ENCODE measurements at places on chromosomes 1 and 21.

DNA sequence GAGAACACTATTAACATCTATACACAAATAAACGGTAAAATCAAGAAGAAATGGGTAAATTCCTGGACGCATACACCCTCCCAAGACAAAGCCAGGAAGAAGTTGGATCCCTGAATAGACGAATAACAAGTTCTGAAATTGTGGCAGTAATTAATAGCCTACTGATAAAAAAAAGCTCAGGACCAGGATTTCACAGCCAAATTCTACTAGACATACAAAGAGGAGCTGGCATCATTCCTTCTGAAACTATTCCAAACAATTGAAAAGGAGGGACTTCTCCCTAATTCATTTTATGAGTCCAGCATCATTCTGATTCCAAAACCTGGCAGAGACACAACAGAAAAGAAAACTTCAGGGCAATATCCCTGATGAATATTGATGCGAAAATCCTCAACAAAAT, 70.7 kb upstream of the FMO3 start:
- no peak for DNase-seq

DNA sequence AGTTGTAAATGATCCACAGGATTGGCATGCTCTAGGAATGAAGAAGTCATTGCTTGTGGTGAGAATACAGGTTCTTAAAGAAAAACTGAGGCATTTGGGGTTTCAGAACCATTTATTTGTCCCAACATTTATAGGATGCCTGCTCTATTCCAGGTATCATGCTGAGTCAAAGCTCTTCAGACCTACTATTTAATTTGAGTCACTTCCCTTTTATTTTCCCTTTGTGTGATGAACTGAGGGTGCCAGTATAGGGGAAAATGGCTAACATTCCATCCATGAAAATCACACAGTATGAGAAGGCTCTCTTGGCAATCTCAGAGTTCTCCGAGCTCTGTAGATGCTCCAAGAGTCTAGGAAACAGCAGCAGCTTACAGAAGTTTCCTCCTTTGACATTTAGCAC, 110.4 kb downstream of the RNF220 start:
- DNase-seq, result no peak

GRCh38 chr1:58687516-58687915, 12.3 kb downstream of the MYSM1 start:
- no peak for DNase-seq

DNA sequence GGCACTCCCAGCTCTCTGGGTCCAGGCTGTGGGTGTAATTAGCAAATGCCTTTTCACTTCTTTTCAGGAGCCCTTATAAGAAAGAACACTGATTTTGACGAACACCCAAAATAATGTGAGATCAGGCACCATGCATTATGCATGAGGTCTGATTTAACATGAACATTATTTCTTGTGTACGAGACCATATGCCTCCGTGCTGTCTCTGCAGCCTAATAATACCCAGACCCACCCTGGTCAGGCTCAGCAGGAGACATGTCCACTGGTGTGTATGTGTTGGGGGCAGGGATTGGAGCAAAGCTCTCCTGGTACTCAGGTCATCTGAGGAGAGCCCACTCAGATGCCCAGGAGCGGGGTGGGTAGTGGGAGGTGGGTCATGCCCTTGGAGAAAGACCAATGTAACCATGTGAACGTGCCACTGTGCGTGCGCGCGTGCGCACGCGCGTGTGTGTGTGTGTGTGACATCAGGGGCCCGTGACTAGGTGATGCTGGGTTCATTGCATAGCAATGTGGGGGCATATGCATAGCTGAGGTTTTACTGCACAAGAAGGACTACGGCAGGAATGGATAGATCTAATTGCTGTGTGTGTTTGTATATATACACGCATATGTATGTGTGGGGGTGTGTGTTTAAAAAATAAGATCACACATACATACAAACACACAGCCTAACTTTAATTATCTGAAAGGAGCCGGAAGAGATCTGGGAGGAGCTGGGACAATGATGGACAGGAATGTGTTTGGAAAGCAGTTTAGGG, 7.1 kb downstream of the POU3F1 start:
- no peak for DNase-seq

DNA sequence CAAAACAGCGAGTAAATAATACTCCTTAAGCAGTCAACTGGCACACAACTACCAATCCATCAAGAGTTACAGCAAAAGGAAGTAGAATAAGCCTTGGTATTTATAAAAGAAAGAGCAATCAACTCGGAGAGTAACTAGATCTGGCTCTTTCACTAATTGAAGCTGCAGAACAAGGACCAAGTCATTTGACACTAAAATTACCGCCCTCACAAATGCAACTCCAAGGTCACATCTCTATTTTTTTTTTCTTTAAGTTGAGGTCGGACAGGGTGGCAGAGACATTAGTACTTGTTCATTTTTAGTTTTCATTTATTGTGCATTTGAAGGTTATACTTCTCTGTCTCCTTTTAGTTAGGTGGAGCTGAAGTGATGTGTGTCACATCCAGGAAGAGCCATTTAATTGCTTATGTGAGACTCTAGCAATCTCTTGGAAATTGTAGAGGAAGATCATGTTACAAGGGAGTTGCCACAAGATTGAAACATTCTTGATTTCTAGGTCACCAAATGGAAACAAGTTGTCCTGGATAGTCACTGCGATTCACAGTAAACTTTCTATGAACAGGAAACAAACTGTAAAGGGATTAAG, 138.1 kb upstream of the ADAMTS5 start:
- no peak for DNase-seq

GRCh38 chr1:174584071-174584470, 136.3 kb downstream of the GPR52 start:
- DNase-seq, result no peak

DNA sequence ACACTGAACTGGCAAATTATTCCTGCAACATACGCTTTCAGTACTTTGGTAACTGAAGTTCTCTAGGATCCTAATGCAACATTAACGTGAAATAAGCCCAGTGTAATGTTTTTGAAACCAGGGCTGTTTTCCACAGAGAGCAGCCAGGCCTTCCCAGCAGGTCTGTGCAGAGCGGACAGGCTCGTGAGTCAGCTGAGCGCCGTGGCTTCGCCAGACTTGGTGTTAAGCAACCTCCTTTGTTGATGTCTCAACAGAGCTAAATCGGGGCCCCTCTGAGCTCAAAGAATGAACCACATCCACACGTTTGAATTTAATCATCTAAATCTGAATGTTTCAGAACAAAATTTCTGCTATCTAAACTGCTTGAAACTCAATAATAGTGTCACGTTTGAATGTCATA, 181.8 kb upstream of the FMN2 start:
- DNase-seq, result peak; percentile 81

GRCh38 chr1:229726061-229726460, 100.0 kb downstream of the URB2 start:
- DNase-seq, result no peak

DNA sequence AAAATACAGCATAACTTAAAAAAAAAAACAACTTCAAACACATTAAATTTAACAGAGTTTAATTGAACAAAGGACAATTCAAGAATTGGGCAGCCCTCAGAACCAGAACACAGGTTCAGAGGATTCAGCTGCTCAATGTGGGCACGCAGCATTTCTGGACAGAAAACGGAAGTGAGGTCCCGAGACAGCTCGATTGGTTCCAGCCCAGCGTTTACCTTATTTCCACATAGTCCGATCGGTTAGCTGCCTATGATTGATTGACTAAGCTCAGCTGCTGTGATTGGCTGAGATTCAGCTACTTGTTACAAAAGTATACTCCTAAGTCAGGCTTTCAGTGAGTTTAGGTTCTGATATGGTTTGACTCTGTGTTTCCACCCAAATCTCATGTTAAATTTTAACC, 33.3 kb downstream of the ZP4 start:
- DNase-seq, result no peak

DNA sequence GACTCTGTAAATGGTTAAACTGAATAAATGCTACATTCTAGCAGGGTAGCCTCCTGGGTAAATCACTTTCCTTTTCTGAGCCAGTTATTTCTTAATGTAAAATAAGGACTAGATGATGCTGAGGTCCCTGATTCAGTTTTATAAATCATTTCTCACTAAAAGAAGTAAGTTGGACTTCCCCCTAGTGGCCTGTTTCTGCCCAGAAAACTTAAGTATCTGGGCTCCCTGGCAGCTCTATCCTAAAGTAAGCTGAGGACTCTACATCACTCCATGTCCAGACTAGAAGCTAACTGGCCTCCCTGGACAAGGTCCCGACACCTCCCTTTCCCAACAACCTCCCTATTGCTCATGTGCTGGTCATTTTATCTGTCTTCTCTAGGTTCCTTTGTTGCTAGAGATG, 3.0 kb downstream of the GPN2 start:
- DNase-seq, result peak; percentile 59

DNA sequence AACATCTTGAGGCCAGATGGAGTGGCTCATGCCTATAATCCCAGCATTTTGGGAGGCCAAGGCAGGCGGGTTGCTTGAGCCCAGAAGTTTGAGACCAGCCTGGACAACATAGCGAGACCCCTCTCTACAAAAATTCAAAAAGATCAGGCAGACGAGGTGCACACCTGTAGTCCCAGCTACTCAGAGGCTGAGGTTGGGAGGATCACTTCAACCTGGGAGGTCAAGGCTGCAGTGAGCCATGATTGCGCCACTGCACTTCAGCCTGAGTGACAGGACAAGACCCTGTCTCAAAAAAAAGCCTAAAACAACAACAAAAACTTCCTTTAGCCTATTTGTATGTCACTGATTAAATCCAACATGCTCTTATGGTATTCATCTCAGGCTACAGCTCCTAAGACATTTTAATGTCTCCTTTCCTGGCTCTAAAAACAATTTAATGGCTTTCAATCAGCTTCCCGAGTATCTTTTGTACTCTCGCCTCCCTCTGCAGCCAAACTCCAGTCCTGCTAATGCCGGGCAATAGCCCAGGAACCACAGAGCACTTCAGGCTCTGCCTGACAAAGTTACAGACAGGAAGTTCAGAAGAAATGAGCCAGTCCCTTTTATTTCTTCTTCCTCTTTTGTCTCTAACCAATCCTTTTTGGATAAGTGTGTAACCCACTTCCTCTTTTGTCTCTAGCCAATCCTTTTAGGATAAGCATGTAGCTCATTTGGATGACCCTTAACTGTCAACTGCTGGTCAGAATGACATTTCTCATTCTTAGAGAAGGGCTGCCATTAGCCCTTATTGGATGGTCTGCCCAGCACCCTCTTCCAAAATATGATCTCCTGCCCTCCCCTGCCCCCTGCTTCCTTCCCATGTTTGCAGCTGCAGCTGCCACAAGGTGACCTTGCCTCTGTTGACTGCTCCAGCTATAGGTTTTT, 6.6 kb upstream of the DOP1B start:
- peak; percentile 99 for DNase-seq

- peak; percentile 83 for DNase-seq
Observed at GRCh38 chr1:16236511-16237342, at the start of gene CPLANE2. CPLANE2 (minus strand) TSS chr1:16237183; CDS start chr1:16236742, 441 bp downstream.

GRCh38 chr21:35046263-35046624, 2.9 kb downstream of the RUNX1 start:
- peak; percentile 43 for DNase-seq

DNA sequence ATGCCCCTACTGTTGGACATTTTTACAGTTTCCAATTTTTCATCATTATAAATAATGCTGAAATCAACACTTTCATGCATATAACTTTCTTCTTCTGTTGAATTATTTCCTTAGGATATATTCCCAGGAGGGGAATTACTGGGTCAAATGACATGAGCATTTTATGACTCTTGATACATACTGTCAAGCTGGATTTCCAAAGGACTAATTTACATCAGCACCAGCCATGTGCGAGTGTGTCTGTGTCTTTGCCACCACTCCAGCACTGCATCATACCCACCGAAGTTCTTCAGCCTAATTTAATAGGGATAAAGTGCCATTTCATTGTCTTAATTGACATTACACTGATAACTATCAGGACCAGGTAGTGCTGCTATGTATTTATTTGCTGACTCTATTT, 146.7 kb downstream of the CSMD2 start:
- no peak for DNase-seq

- DNase-seq, result peak; percentile 98
Observed at GRCh38 chr1:183580281-183580682, 10.0 kb downstream of the NCF2 start.

- DNase-seq, result no peak
Observed at GRCh38 chr1:30527511-30528140, 195.8 kb downstream of the MATN1 start.

DNA sequence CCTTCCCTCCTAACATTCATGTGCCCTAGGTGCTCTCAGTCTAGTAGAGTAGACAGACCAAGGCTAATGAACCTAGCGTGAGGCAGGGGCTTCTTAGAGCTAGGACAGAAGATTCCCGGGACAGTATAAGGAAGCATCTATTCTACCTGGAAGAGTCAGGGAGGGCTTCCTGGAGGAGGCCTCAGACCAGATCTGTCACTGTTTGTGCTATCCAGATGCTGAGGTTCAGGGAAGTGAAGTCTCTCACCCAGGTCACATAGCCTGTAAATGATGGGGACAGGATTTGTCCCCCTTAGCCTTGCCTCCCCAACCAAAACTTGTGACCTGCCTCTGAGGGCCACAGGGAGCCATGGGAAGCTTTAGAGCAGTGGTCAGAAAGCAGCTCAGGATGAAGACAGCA, 20.7 kb downstream of the ACTL8 start:
- no peak for DNase-seq

GRCh38 chr1:70467531-70467930, 56.5 kb downstream of the CTH start:
- no peak for DNase-seq

GRCh38 chr1:203084588-203085527, 954 bp downstream of the MYOG start:
- no peak for DNase-seq

GRCh38 chr21:44932408-44933181, 7.2 kb upstream of the SLX9 start:
- DNase-seq, result peak; percentile 25

DNA sequence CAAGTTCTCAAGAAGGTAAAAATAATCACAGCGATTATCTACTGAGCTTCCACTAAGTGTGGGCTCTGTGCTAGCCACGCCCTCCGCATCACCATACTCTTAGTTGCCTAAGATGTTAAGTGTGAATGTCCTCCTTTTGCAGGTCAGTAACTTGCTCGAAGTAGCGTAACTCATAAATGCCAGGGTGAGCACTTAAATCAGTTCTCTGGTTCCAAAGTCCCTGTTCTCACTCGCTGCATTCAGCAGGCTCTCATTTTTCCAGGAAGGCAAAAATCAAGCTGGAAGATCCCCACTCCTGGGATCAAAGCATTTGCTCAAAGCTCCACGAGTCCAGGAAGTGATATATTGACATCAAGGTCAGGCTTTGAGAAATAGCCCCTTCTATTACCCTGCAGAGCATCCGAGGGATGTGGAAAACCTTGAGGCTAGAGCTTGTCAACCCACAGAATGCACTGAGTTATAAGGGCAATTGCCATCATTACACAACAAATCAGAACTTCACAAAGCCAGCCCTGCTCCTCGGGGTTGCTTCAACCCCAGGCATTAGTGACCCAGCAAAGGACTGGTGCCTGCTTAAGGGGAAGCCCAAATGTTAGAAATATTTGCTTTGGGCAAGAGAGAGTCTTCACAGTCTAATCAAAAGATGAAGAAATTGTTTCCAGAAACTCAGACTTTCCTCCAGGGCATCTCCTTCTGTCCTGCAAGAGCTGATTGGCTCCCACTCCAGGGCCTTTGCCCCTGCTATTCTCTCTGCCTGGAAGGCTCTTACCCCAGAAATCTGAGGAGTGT, 19.5 kb downstream of the SLC30A1 start:
- DNase-seq, result no peak

DNA sequence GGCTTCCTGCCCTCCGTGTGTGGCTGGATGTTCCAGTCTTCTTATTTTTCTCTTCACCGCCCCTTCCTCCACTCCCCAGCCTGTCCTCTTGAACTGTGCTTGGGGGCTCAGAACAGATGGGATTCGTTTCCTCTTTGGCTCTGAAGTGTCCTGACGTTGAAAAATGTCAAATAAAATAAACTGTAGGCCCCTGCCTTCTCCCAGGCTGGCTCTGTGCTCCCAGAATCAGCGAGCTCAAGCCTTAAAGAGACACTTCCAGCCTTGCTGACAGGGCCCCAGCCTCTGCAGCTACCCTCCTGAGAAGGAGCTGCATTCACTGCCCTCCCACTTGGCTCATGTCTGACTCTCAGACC, 104.2 kb upstream of the IPO9 start:
- no peak for DNase-seq

All from Kasumi-1 (cell line).